ENCODE measurements at places on chromosomes 4 and X.

- no peak for DNase-seq
Observed at GRCh38 chr4:92825791-92826190, 522.0 kb downstream of the GRID2 start.

DNA sequence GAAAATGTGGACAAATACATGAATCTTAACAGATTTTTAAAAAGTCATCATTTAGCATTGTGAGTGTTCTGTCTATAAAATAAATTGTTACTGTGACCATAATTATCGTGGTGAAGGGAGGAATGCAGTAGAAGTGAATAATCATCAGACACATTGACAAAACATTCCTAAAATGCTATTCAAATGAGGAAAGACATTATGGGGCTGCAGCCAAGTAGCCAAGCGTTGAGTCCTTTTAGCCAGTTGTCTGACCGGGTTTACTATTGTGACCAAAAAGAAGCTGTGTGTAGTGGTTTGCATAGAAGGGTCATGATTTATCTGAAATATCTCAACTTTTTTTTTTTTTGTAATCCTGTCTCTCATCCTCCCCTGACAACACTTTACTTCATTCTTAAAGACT is 19.5 kb downstream of the WWC2 start:
- DNase-seq: no peak

GRCh38 chr4:76637712-76638361 is 202.8 kb downstream of the SHROOM3 start:
- DNase-seq: no peak

- DNase-seq: no peak
Observed at GRCh38 chr4:157810137-157810774, 362.6 kb downstream of the GASK1B start.

DNA sequence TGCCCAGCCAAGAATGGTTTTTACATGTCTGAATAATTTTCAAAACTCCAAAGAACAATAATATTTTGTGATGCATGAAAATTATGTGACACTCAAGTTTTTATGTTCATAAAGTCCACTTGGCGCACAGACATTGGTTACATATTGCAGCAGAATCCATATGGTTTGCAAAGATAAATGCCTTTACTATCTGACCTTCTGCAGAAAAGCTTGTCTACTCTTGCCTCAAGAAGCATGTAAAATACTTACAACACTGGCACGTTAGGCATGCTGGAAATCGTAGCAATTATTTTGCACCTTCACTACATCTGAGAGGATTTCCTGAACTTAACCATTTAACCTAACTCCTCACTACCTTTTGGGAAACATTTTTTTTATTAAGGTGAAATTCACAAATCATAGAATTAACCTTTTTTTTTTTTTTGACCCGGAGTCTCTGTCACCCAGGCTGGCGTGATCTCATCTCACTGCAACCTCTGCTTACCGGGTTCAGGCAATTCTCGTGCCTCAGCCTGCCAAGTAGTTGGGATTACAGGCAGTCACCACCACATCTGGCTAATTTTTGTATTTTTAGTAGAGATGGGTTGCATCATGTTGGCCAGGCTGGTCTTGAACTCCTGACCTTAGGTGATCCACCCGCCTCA is 3.5 kb upstream of the XG start:
- no peak for DNase-seq

- no peak for DNase-seq
Observed at GRCh38 chrX:119539872-119540271, 25.3 kb downstream of the STEEP1 start.

GRCh38 chr4:77418333-77418732 is 187.3 kb upstream of the CXCL13 start:
- DNase-seq: no peak

GRCh38 chr4:134567461-134567860 is 365.9 kb upstream of the PABPC4L start:
- DNase-seq: no peak

DNA sequence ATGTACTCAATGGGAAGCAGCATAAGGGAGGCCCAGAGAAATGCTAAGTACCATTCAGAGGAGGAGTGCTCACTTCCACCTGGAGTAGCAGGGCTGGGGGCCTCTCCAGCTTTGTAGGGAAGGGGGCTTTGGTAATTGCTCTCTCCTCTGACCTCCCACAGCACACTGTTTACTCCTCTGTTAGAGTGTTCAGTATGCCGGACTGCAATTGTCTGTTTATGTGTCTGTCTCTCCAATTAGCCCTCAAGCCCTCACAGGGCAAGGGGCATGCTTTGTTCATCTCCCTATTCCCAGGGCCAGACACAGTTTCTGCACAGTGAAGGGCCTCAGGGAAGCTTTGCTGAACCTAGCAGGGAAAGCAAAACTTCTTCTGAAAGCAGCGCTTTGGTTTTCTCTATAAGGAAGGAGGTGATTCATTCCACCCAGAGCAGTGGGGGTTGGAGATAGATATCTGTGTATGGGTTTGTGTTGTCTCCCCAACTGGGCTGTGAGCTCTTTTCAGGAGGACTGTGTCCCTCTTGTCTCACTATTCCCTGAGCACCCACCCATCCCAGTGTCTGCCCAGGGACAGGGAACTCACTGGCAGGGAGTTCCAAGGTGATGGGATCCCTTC is 50.0 kb upstream of the VMA21 start:
- no peak for DNase-seq

GRCh38 chr4:16728111-16728510 is 170.3 kb downstream of the LDB2 start:
- DNase-seq: no peak

DNA sequence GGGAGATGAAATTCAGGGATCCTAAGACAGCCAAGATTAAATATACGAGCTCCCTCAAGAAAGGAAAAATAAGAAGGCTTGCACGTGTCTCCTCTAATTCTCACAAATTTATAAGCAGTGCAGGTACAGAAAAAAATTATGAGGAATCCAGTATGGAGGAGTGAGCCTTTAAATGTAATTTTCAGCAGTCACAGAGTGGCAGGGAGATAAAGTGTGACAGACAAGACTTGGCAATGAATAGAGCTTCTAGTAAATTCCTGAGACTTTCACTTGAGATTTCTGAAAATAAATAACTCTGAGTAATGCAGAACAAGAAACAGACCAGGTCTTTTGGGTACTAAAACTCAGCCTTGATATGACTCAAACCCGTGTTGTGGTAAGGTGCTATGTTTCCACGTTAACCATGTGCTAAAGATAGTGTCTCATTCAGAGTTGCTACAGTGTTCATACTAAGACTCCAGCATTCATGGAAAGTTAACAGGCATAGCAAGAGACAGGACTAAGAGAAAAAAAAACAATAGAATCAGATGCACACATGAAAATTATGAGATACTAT is 119.8 kb downstream of the SPOCK3 start:
- no peak for DNase-seq

- no peak for DNase-seq
Observed at GRCh38 chr4:1534095-1534872, 128.0 kb upstream of the NKX1-1 start.

DNA sequence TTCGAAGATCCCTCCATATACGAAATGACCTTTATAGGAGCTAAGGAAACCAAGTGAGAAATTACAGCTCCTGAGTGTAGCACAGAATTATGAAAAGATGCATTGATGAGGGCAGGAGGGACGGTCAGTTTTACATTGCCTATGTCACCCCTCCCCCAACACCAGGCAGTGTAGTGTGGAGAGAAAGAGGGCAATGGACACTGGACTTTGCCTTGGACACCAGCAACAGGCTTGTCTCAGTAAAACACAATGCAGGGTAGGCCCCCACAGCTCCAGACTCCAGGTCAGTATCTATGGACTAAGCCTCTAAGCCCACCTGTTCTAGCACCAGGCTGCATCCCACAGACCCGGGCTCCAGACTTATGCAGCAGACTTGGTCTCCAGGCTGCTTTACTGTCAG is 16.5 kb downstream of the APOOL start:
- no peak for DNase-seq

- DNase-seq: no peak
Observed at GRCh38 chrX:103017542-103017941, 46.4 kb downstream of the BEX1 start.

DNA sequence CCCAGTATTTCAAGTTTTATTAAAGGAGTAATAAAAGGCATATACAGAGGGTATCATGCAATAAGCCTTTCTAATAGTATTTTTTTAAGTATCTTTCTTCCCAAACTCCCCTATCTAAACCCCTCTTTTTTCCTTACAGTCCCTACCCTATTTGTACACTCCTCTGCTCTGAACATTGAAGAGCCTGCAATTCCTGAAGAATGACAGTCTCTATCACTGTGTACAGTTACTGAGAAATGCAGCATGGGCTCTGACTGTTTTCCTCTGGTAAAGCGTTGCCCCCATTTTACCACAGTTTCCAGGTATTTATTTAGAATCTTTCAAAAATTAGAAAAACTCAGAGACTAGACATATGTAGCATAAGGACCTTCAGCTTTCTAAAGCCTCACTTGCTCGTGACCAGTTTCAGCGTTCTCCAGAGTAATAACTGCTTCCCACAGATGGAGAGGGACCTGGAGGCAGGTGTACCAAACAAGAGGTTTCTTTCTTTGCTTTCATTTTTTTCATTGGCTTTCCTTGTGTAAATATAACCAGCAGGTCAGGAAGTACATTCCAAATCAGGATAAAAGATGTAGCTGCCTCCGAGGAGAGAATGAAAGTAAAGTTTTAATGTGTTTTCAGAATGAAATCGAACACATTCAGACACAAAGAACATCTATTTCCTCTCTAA is 230.8 kb downstream of the CFAP299 start:
- DNase-seq: no peak

DNA sequence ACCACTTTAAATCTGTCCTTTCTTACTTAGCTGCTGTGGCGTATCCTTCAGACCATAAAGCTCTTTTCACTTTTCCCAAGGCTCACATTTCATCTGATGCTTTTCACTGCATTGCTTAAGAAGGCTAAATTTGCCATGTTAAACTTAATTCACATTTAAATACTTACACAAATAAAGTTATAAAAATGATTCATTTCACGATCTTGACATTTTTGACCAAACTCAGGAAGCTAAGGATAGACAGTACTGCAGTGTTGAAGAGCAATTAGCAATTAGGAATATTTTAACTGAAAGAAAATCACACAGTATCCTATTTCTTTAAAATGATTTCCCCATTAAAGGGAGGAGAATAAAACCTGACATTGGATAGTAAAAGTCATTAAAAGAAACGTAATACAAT is 1038.6 kb downstream of the STPG2 start:
- DNase-seq: no peak

DNA sequence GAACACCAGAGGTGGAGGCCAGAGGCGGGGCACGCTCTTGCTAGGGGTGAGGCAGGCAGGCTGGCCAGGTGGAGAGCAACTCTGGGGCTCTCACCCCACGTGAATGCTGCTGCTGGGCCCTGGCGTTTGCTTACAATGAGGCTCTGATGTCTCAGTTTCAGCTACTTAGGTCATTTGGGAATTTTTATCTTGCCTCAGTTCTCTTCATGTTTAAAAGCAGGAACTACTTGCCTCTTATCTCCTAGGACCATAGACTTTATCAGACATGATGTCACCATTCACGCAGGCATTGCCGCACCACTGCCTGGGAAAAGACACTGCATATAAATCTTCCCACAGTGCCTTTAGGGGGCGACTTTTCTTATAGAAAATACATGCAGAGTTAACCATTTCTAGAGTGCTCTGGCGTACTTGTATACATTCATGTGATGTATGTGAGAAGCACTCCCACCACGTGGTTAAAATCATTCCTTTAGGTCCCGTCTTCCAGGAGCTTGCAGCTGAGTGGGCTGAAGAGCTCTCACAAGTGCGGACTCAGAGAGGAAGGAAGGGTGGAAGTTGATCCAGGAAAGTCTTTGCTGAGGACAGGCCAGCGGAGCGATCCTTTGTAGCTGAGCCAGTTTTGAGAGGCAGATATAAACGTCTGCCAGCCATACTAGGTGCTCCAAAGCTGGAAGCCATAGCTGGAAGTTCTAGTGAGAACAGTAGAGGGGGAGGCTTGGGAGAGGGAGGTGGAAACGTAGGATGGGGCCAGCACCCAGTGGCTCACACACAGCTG is 84.3 kb upstream of the CLDN34 start:
- no peak for DNase-seq

- DNase-seq: no peak
Observed at GRCh38 chr4:11774346-11774745, 345.7 kb upstream of the HS3ST1 start.

DNA sequence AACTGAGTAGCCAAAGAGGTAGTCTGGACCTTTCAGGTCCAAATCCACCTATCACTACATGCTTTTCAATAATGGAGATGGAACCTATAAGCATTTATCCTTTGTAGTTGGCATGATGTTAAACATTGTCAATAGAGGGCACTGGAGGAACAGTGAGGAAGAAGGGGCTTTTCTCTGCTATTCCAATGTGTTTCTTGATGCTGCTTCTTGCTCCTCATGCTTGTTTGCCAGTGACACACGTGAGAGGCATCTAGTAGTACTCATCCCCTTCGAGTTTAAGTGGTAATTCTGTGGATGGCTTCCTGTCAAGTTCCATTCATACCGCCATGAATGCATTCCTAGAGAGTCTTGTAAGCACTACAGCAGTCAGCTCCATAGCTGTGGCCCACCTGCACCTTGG is 84.0 kb downstream of the NAA11 start:
- DNase-seq: no peak

- no peak for DNase-seq
Observed at GRCh38 chr4:78689261-78689660, 86.9 kb upstream of the BMP2K start.
